ENCODE measurements at places on chromosomes 13 and 19.

GRCh38 chr13:36531746-36532486, 99.6 kb downstream of the CCNA1 start:
- DNase-seq: no peak

GRCh38 chr13:95182570-95183265, 118.5 kb downstream of the ABCC4 start:
- no peak for DNase-seq

DNA sequence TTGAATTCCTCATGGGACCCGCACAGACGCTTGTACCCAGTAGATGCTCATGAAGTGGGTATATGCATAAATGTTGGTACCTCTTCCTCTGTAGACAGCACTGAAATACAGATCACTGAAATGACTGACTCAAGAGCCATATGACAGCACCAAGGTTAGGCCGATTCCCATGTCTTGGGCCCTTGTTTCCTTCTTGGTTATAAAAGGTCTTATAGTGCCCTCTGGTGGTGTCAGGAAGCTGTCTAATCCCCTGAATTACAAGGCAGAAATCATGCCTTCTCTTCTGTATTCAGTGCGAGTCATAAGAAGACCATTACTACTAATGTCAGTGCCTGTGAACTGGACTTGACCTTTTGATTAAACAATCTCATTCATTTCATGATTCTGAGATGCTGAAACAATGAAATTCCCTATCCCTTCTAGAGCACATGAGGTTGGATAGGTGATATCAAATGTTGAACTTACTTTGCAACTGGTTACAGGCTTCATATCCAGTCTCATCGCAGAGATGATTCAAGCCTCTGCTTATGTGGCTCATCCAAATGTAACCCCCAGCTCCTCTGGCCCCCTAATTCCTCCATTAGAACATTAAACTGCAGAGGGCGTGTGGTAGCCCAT, 59.7 kb downstream of the SPATA13 start:
- peak; percentile 67 for DNase-seq

- DNase-seq: peak; percentile 46
Measured at GRCh38 chr19:51607920-51608562, 22.2 kb downstream of the SIGLEC5 start.

DNA sequence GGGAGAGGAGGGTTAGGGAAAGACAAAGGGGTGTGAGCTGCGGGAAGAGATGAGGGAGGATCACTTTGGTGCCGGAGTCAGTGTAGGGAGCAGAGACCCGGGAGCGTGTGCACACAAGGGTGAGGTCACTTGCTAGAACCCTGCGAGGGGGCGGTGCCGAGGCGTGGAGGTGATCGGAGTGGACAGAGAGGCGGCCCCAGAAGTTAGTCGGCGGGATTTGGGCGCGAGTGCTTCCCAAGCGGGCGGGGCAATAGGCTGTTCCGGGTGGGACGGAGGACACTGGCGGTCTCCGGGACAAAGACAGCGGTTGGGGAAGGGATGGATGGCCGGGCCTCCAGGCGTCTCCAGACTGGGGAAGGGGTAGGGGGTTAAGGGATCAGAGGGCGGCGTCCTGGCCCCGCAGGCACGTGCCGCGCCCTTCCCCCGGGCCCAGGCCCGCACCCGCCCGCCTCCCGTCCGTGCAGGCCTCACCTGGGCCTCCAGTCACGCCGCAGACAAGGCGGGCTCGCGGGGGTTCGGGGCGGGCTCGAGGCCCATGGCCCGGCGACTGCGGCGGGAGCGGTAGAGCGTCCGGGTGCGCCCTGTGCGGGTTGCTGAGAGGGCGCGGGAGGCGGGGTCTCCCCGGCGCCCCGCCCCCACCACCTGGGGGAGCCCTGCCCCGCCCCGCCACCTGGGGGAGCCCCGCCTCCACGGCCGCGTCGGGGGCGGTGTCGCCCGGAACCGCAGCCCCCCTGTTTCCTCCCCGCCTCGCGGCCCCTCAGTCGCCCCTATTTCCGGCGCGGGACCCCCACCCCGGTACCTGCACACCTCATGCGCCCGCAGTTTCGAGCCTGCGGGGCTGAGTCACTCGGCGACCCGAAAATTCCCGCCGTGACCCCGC, at the start of gene LPAR2:
Gene LPAR2, minus strand, starts transcription at position 600 of the 880 bp plus-strand sequence. CDS start 945 bp downstream, outside the sequence.
- no peak for DNase-seq

DNA sequence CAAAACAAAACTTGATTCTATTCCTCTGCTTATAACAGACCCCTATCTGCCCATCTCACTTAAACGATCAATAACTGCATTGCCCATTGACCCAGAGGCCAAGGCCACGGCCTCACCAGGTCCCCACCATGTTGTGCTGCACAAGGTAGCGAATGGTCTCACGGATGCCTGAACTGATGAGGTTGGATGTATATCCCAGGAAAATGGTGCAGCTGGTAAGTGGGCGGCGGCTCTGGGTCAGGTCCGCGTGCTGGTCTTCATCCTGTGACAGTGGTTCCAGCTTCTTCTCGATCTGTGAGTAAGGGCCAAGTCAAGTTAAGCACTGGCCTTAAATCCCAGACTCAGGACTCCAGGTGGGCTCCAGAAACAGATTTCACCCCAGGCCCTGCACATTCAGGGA, 1.6 kb downstream of the DHPS start:
- DNase-seq: no peak

DNA sequence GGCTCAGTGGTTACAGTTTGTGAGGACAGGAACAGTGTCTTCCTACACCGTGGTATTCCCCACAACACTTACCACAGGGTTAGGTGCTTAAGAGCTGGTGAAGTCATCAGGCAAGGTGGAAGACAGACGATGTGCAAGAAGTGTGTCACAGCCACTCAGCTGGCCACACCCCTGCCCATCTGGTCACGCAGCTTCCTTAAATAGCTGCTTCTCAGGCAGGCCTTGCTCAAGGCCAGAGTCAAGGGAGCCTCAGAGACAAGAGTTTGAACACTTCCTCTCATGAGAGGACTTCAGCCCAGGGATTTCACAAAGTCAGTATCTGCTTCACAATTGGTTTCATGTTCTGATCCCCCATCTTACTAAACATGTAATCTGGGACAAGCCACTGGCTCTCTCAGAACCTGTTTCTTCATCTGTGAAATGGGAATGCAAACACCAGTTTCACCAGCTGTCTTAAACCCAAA, 80.3 kb upstream of the FRY start:
- no peak for DNase-seq

- DNase-seq: no peak
Measured at GRCh38 chr13:22454586-22454985, 726.2 kb upstream of the SGCG start.

DNA sequence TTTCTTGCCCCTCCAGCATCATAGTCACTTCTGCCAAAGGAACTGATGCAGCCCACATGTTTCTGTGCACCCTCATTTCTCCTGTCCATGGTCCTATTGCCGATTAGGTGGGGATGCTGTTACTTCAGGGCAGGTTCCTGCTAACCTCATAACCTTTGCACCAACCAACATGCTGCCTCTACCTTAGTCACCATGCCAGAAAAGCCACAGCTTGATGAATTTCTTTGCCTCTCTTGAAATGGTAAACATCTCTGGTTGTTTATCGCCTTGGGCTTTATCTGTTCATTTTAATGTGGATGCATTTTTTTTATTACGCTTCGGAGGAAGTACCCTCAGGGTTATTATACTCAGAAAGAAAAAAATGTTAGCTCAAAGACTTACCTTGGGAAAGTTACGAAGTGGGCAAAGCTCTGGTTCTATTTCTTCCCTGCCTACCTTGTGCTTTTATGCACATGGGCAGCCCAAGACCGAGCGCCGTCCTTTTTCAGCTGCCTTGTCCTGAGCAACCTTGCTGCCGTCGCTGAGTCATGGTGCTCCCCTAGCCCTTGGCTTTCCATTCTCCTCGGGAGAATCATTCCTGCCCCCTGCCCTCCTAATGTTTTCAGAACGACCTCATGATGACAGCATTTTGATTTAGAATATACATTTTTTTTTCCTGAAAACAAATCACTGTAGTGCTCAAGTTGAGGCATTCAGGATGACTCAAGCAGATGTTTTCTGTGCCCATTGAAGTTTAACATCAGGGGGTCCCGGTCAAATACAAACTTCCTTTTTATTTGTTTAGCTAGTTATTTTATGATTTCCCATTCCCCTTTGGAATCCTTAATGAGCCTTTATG, 280.0 kb downstream of the SHISA2 start:
- no peak for DNase-seq

DNA sequence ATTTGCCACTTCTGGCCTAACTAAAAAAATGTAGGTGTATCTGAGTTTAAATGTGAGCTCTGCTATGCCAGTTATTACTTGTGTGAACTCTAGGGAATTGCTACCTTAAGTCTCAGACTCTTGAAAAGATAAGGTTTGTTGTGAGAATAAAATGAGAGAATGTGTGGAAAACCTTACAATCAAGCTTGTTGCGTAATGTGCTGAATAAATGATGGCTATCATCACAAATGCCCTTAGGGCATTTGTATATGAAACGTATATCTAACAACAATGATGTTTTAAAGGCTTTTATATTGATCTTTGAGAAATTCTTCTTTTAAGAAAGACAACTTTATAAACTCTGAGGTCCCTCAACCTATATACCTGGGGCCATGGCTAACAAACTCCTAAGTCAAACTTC, 384.8 kb downstream of the ITGBL1 start:
- DNase-seq: no peak
